Ovary (tissue), 10 donors: ENCODE measurements at places on chromosomes 11 and 22. TPM values are rescaled to one million over a fixed set of nuclear protein-coding genes. Genes with fewer than 3 reads are reported as not detected.

Gene GGT5
- 11.3 TPM for total RNA-seq

Gene SMIM38
- total RNA-seq: 3.1 TPM

Gene TH
- total RNA-seq: 0.12 TPM

DNA sequence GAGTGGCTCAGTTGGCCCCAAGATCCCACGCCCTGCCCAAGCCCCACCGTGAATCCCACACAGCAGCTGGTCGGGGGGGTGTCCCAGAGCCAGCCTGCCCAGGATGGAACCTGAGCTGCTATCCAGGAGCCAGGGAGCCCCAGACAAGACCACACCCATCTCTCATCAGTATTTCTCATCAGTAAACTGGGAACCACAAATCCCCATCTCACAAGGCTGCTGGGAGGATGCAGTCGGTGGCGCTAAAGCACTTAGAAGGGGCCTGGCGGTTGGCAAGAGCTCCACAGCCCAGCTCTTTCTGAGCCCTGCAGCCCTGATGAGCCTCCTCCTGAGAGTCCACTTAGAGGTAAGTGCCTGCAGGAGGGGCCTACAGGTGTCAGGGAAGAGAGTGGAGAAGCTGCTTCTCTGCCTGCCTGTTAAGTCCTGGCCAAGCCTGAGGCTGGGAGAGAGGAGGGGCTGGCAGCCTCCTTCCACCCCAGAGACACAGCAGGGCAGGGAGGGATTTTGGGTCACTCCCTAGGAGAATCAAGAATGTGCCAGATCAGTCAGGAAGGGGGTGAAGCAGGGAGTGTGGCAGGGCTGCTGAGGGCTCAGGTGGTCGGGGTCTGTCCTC, 6.1 kb downstream of the FADS3 start:
- DNase-seq: no peak

- no peak for DNase-seq
Measured at GRCh38 chr11:17601256-17601671, 54.2 kb downstream of the OTOG start.

GRCh38 chr11:36467012-36467411, 43.1 kb downstream of the TRAF6 start:
- DNase-seq: no peak

- no peak for DNase-seq
Measured at GRCh38 chr11:13349581-13349980, 72.0 kb downstream of the BMAL1 start.

DNA sequence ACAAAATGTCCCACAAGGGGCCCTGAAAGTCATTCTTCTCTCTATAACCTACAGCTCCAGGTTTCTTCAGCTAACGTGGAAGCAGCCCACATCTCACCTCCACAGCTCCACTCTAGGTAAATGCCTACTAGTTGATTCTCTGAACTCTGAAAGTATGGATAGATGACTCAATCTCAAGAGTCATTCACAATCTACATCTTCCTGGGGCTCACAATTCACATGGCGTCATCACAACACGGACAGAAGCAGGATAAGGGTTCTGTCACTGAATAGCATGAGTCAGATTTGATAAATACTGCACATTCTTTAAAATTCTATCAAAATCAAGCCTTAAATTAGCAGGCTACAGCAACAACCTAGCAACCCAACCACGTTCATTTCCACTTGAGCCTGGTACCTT, 96.3 kb downstream of the PLEKHA7 start:
- no peak for DNase-seq

GRCh38 chr11:115409691-115410220, 94.5 kb downstream of the CADM1 start:
- no peak for DNase-seq
